ENCODE measurements at places on chromosomes 11 and 22.

GRCh38 chr11:131637469-131638175 is 267.2 kb downstream of the NTM start:
- DNase-seq = peak; percentile 25

GRCh38 chr11:44199298-44199697 is 103.8 kb downstream of the EXT2 start:
- no peak for DNase-seq

DNA sequence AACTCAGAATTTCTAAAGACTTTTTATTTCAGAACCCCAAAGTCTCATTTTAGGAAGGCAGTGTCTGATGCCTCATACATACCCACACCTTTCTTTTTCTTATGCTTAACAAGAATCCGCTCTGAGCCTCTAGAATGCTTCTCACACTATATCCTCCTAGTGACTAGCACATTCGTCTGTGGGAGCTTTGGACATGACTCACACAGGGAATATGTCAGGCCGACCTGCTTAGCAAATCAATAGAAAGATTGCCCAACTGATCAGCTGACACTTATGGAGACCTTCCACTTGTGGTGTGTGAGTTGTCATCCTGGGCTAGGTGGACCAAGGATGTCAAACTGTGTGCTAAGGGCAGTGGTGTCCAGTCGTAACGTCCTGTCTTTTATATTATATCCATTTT is 129.9 kb upstream of the TTC12 start:
- peak; percentile 67 for DNase-seq

GRCh38 chr11:20102397-20102796 is 57.9 kb downstream of the DBX1 start:
- DNase-seq = no peak

DNA sequence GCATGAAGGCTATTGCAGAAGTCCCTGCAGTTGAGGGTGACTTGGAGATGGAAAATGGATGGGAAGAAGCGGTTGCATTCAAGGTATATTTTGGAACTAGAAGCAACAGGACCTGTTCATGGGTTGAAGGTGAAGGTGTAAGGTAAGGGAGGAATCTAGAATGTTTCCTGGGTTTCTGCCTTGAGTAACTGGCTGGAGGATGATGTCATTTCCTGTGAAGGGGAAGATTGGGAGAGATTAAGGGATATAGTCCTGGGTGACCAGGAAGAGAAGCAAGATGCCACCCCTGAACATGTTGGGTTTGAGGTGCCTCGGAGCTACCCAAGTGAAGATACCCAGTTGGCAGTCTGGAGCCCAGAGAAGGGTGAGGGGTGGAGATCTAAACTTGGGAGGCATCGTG is 12.1 kb upstream of the MOGAT2 start:
- DNase-seq = peak; percentile 36

- DNase-seq = no peak
These were observed 907.1 kb downstream of the DLG2 start for GRCh38 chr11:84719935-84720577.

- DNase-seq = peak; percentile 68
These were observed 9.7 kb upstream of the CCKBR start for GRCh38 chr11:6249770-6250555.

Measured in kidney tubule cell (primary cell).